ENCODE measurements at places on chromosomes 5 and 9. TPM values are rescaled to one million over a fixed set of nuclear protein-coding genes. Genes with fewer than 3 reads are reported as not detected.

GRCh38 chr9:112111461-112111860 lies 63.6 kb downstream of the SUSD1 start:
- DNase-seq = no peak

GRCh38 chr5:84362061-84362720 lies 22.5 kb downstream of the EDIL3 start:
- DNase-seq = no peak

- DNase-seq = no peak
Measured at GRCh38 chr5:169895926-169896325, 84.4 kb downstream of the INSYN2B start.

DNA sequence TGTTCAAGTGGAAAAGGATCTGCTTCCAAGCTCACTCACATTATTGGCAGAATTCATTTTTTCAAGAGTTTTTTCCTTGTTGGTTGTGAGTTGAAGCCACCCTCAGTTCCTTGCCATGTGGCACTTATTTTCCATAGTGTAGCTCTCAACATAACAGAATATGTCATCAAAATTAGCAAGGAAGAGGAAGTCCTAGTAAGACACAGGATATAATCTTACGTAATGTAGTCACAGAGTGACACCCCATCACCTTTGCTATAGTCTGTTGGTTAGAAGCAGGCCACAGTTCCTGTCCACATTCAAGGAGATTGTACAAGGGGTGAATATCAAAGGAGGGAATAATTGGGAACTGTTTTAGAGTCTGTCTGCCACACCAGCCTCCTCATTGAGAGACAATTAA lies 15.7 kb downstream of the IRGM start:
- DNase-seq = no peak

DNA sequence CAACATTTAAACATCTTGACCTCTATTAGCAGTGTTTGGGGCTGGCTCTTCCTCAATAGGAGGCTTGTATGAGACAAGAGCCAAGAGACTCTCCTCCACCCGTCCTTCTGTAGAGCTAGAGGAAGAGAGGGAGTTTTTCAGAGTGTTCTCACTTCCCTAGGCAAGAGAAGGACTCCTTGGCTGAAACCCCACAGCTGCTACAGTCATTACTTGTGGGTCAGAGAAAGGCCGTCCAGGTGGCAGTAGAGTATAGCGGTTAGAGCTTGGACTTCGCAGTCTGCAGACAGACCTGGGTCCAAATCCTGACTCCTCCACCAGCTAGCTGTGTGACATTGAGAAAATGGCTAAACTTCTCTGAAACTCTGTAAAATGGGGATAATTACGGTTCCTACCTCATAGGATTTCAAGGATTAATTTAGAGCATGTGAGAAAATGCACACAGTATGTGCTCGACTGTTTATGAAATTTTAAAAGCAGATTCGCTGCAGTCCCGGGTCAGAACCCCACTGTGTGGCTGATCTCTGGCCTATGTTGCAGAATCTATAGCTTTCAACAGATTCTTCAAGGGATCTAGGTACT lies 80.8 kb upstream of the ARAP3 start:
- DNase-seq = no peak

GRCh38 chr9:130541533-130541932 lies 37.8 kb upstream of the FUBP3 start:
- no peak for DNase-seq

GRCh38 chr5:1409381-1410110 lies 35.7 kb downstream of the SLC6A3 start:
- no peak for DNase-seq

DNA sequence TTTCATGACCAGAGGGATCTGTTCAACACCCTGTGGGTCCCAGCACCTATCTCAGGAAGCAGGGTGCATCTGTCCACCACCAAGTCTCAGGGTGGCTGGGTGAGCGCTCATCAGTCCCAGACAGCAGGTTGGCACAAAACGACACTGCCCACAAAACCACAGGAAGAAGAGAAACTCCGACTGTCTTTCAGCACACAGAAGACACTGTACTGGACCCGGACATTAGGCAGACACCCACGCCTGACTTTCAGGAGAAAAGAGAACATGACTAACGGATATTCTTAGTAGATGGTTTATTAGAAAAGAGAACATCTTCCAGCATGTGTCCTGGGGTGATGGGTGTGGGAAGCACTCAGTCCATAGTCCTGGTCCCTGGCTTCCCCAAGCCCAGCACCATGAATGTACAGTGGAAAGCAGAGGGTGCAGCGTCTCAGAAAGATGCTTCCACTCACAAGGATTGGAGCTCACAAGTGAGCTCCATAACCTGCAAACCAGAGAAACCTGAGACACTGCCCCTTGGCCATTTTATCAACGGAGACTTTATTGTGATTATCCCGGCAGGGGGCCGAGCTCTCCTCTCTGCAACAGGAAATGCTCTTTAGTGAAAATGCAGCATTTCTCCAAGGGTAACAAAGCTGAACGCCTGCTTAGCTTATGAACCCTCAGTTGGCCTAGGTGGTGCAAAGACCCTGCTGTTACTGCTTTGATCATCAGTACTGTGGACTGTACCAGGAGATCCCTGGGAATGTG lies 35.8 kb upstream of the LCP2 start:
- DNase-seq = peak; percentile 65

GRCh38 chr9:37042421-37042820 lies 8.4 kb upstream of the PAX5 start:
- no peak for DNase-seq

DNA sequence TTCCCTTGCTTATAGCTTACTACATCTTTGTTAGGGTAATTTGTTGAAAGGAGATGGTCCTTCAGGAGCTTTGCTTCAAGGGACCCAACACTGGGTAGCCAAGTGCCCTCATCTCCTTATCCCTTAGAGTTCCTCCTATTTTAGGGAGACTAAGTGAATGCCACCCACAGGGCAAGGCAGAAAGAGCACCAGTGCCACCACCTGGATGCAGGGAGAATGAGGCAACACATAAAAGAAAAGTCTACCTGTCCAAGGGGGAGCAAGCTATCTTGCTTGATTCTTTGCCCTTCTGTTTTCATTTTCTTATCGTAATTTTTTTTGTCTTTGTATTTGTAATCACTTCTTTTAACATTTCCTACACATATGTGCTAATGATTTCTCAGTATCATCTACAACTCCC lies 205.5 kb downstream of the NPR3 start:
- no peak for DNase-seq

GRCh38 chr9:134967547-134967930 lies 49.8 kb upstream of the FCN1 start:
- no peak for DNase-seq

PCDHA12 gene
- total RNA-seq = not detected

DNA sequence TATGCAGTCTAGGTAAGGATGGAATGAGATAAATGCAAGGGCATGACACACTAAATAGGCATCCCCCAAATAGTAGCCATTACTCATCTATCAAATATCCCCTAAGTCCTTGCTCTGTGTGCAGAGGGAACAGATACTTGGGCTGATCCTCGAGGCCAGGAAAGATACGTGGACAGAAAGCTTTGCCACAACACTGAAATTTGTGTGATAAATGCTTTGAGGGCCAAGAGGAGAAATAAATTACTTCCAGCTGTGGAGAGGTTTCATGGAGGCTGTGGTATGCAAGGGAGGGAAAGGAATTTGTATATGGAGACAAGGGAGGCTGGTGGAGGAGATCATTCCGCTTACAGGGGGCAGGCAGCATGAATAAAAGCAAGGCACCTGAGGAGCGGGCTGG lies 18.5 kb downstream of the ATOX1 start:
- no peak for DNase-seq

TMEM215 gene
- total RNA-seq = not detected

FANCG gene
- total RNA-seq = 20.0 TPM

DNA sequence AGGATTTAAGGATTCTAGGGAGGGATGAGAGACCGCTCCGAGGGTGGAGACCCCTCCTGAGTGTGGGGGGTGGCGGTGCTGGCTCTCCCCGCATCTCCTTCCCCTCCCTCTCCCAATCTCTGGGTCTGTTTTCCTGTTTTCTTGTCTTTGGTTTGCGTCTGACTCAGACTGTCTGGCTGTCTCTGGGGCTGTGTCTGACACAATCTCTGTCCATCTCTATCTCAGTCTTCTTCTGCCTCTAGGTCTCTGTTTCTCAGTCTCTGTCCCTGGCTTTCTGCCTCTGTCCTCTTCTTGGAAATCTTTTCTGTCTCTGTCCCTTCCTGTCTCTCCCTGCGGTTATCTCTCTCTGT lies 196 bp upstream of the GRM6 start:
- DNase-seq = no peak

GRCh38 chr5:178471711-178472110 lies 118.5 kb downstream of the COL23A1 start:
- DNase-seq = no peak

GRCh38 chr5:111790295-111790694 lies 33.3 kb upstream of the NREP start:
- no peak for DNase-seq

CDO1 gene
- not detected for total RNA-seq

- DNase-seq = no peak
Measured at GRCh38 chr9:38004809-38005560, 64.0 kb downstream of the SHB start.

GRCh38 chr5:37881359-37881758 lies 41.5 kb upstream of the GDNF start:
- DNase-seq = no peak

CTSV gene
- not detected for total RNA-seq

SYNPO gene
- total RNA-seq = 1.9 TPM

GRCh38 chr5:97936231-97936630 lies 753.2 kb upstream of the RIOK2 start:
- DNase-seq = no peak

SOWAHA gene
- not detected for total RNA-seq

DNA sequence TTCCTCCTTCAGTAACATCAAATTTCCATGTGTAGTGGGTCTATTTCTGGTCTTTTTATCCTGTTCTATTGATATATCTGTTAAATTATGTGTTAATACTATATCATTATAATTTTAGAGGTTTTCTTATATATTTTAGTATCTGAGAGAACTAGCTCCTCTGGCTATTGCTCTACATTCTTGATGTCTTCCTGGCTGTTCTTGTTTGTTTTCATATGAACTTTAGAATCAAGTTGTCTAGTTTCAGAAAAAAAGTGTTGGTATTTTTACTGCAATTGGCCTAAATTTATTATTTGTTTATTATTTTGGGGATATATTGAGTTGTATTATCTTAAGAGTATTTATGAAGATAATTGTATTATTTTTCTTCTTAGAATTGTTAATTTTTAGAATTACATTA lies 128.0 kb upstream of the ZNF618 start:
- DNase-seq = no peak

- DNase-seq = no peak
Measured at GRCh38 chr9:129353697-129354336, 175.8 kb upstream of the IER5L start.

DNA sequence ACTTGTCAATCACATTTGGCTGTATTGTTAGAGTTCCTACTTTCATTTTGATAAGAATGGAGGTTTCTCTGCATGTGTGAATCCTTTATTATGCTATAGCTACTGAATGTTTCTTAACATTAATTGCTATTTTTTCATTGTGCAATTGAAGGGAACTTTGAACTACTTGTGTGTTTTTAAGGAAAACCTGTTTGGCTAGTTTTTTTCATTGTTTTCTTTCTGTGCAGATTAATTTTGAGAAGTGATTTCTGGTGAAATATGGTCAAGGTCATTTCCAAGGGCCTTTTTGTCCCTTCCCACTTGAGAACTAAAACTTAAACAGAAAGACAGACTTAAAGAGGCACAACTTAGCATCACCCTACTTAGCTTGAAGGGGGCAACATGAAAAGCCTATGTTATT lies 1309.2 kb upstream of the WWC1 start:
- DNase-seq = no peak

- no peak for DNase-seq
Measured at GRCh38 chr5:124741711-124742496, 4.5 kb downstream of the ZNF608 start.

CFAP157 gene
- 0.13 TPM for total RNA-seq

DNA sequence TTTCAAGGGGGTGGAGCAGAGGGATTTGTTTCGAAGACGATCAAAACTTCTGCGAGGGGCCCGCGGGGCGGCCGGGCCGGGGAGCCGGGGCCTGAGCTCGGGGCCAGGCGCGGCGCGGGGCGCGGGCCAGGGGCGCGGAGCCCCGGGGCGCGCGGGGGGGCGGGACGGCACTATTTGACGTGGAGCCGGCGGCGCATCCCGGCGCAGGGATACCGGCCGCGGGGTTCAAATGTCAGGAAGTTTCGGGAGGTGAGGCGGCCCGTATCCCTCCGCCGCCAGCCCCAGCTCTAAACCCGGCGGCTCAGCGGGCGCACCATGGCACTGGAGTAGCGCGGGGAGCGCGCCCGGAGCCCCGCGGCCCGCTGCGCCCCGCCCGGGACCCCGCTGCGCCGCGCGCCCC lies at the start of gene LMX1B:
Gene LMX1B, plus strand, starts transcription at position 278 of the 400 bp plus-strand sequence. CDS start 522 bp downstream, outside the sequence.
- DNase-seq = no peak

GRCh38 chr5:178252258-178252657 lies 19.7 kb upstream of the PHYKPL start:
- DNase-seq = no peak

DNA sequence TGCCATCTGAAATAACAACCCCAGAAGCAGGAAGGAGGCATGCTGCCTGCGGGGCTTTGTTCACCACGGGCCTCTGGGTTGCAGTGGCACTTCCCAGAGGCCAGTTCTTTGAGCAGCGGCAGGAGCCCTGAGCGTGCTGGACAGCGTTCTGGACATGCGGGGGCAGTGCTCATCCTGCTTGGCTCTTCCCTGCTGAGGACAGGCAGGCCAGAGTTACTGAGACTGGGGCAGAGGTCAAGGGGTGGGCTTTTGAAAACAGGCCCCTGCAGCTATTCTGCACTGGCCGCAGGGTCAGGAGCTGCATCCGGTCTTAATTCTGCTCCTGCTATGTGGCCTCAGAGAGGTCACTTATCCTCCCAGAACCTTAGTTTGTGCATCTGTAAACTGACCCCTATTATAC lies 258.6 kb downstream of the FSTL4 start:
- DNase-seq = no peak

OBP2A gene
- total RNA-seq = not detected

DNA sequence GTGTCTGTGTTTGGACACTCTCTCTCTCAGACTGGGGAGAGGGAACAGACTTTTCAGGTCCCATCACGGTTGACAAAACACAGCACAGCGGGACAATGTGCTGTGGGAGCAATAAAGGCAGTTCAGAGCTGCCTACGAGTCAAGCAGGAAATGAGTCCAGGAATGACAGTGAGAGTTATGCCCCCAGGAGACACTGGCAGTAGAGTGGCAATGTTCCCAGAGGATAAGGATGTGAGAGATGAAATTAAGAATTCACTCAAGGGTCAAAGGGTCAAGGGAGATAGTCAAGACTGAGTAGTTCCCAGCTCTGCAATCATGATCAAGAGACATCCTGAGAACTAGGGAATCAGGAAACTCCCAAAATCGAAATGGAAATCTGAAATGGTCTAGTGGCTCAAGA lies 156.1 kb downstream of the LURAP1L start:
- DNase-seq = no peak

- no peak for DNase-seq
Measured at GRCh38 chr5:37075399-37075950, 173.7 kb downstream of the CPLANE1 start.

GRCh38 chr5:120415985-120416384 lies 48.1 kb upstream of the PRR16 start:
- DNase-seq = no peak

SPATA31C1 gene
- total RNA-seq = not detected
